ENCODE measurements at places on chromosomes 5 and 9.

- DNase-seq = no peak
Measured at GRCh38 chr5:60257596-60258271, 364.2 kb upstream of the PDE4D start.

DNA sequence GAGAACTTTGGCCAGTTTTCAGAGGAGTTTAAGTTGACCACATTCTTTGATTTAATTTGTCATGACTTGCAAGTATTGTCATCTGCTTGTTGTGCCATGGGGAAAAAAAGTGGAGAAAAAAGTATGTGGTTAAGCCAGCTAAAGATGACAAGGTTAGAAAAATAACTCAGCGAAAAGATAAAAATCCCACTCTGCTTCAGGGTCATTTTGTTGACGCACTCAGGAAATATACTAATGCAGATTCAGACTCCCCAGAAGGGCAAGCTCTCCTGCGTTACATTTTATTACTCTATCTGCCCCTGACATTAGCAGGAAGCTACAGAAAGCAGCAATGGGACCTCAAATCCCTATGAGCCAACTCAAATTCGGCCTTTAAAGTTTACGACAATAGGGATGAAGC, 27.6 kb upstream of the TESK1 start:
- DNase-seq = no peak

GRCh38 chr5:79621056-79621455, 8.8 kb downstream of the TENT2 start:
- no peak for DNase-seq

DNA sequence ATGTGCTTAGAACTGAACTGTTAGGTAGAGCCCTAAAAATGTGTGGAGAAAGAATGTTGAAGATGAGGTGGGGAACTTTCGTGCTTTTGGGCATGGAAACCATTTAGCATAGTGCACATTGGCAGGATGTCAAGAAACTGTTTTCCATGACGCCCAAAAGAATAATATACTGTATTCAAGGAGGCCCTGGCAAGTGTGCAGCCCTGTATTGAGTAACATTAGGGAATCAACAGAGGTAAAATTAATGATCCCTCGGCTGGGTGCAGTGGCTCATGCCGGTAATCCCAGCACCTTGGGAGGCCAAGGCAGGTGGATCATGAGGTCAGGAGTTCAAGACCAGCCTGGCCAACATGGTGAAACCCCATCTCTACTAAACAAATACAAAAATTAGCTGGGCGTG, 20.9 kb upstream of the PLIN2 start:
- DNase-seq = no peak

DNA sequence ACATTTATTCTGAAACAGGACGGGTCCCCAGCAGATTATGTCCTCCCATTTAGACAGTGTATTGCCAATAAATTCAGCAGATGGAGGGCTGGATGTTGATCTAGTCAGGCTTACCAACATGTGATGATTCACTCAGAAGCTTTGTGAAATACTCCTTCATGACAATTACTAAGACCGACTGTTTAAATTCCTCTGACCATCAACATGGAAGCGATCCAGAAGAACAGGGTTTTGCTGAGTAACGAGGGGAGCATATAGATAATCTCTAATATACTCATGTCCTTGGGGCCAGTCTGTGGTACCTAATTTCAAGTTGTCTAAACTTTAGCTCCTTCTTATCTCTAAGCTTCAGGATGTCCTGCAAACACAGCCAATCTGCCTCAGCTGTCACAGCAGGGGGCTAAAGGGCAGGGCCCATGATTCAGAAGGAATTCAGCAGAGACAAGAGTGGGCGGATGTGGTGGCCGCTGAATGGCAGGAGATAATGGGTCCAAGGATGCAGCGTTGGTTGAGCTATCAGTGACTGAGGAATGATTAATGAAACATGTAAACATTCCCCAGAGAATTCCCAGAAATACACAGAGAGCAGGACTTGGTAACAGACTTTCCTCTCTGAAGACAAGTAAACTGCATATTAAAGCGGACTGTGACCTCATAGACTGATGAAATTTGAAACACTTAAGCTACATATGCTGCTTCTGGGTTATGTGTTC, 109.4 kb downstream of the ANKRD55 start:
- no peak for DNase-seq

- no peak for DNase-seq
Measured at GRCh38 chr5:121667292-121667691, 184.4 kb upstream of the FTMT start.

- no peak for DNase-seq
Measured at GRCh38 chr9:98805506-98806272, 1.8 kb upstream of the GALNT12 start.

GRCh38 chr9:37784616-37785483, at the start of gene EXOSC3:
TSS of gene EXOSC3 (minus strand) at chr9:37785064. CDS start at chr9:37785044, 20 bp downstream.
- peak; percentile 87 for DNase-seq

DNA sequence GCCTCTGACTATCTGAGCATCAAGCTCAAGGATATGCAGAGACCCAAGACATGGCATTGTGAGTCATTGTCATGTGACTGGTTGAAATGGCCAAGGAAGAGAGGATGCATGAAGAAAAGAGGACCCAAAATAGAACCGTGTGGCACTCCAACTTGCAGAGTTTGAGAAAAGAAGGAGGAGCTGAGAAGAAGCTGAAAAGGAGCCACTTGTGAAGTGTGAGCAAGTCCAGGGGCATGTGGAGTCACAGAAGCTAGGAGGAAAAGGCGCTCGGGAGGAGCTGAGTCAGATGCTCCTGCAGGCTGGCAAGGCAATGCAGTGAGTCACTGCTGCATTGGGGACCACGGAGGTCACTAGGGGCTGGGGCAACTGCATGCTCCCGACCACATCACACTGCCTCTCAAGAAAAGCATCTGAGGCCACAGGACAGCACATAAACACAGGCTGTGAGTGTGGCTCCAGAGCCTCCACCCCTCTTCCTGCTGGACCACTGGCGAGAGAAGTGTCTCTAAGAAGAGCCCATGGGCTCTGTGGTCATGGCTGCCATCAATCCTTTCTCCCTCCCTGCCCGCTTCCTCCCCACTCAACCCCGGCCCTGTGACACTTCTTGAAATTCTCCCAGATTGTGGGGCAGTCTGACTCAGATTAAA, 197.6 kb downstream of the DRD1 start:
- DNase-seq = no peak

DNA sequence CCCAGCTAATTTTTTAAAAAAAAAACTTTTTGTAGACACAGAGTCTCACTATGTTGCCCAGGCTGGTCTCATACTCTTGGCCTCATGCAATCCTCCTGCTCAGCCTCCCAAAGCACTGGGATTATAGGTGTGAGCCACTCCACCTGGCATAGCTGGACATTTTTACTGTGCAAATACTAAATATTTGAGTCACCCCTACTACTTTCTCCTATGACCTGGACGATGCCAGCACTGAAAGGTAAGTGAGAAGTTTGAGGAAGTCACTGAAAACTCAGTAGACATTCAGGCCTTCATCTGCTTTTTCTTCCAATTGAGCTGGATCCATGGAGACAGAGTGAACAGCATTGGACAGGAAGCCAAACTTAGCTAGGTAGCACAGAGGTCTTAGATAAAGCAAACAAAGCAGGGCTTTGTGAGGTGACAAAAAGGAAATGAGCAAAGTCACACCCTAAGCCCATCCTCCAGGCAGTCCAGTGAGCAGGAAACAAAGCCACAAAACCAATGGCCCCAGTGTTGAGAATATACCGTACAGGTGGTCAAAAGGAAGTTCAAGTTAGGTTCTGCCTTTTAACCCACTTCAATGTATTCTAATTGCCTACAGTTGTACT, 192.6 kb upstream of the RASA1 start:
- no peak for DNase-seq

DNA sequence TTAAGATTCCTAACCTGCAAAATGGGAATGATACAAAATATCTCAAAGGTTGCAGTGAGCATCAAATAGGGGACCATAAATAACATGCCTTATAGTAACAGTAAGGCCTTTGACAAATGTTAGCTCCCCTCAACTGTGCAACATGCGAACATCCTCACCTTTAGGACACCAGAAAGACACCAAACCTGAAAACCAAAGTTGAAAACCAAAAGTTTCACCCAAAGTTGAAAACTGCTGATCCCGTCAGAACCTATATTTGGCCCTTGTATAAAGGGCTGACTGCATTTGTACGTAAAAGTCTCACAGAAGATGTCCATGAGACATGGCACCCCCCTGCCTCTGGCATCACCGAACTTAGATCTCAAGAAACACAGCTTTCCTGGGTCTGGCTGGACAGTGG, 12.1 kb downstream of the CDK5RAP2 start:
- DNase-seq = no peak

- DNase-seq = no peak
Measured at GRCh38 chr9:75210215-75210614, 121.9 kb downstream of the OSTF1 start.

GRCh38 chr5:116272281-116272941, 187.6 kb downstream of the COMMD10 start:
- no peak for DNase-seq

GRCh38 chr9:34996181-34996904, 6.8 kb downstream of the DNAJB5 start:
- no peak for DNase-seq

DNA sequence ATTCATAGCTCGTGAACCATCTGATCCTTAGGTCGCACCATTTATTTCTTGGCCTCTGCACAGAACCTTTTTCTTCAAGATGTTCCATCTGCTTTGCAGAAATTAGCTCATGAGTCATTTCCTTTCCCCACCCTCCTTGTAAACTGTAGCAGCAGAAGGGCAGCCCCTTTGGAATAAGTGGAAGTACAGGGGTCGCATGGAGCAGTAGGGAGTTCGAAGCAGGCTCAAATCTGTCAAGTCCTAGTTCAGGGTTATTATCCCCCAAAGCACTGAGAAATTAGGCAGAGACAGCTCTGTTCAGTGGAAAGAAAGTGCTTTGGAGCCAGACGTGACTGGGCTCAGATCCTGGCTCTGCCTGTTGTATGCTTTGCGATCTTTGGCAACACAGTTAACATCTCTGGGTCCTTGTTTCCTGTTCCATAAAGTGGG, 84.2 kb downstream of the SGCD start:
- no peak for DNase-seq

- DNase-seq = no peak
Measured at GRCh38 chr5:157182143-157182757, 1.6 kb downstream of the ITK start.
